ENCODE measurements at places on chromosomes 16 and 17.
A peak's percentile ranks its signal among the peaks of the same experiment; 100 is the strongest.

- no peak for DNase-seq
These were observed 1.1 kb downstream of the METTL16 start for GRCh38 chr17:2510559-2510958.

- no peak for DNase-seq
These were observed 135.6 kb upstream of the N4BP1 start for GRCh38 chr16:48745541-48745940.

GRCh38 chr17:78607038-78607437, 29.8 kb upstream of the DNAH17 start:
- no peak for DNase-seq

DNA sequence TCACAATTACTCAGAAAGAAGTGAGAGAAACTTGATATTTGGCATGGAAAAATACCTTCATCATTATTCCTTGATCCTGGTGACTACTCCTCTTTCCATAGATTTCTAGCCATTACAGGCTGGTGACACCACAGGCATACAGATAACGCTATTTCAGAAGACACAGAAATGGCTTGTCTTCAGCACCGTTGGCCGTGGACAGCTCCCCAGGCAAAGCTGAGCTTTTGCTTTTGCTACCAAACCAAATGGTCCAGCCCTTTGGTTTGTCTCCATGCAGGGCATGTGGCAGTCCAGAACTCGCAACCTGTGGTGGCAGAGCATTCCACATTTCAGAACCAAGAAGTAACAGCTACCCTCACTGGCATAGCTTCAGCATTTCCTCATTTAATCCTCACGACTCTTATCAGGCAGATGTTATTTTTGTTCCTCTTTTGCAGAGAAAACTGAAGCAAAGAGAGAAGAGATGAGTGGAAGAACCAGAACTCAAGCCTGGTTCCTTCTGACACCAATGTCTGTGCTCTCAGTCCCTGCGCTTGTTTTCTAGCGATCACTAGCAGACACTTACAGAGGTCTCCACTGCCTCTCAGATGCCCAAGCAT, 55.5 kb downstream of the HS3ST4 start:
- DNase-seq, result no peak

GRCh38 chr16:55406651-55407050, 72.3 kb upstream of the MMP2 start:
- DNase-seq, result no peak

GRCh38 chr16:75112734-75113491, 3.7 kb downstream of the LDHD start:
- no peak for DNase-seq

DNA sequence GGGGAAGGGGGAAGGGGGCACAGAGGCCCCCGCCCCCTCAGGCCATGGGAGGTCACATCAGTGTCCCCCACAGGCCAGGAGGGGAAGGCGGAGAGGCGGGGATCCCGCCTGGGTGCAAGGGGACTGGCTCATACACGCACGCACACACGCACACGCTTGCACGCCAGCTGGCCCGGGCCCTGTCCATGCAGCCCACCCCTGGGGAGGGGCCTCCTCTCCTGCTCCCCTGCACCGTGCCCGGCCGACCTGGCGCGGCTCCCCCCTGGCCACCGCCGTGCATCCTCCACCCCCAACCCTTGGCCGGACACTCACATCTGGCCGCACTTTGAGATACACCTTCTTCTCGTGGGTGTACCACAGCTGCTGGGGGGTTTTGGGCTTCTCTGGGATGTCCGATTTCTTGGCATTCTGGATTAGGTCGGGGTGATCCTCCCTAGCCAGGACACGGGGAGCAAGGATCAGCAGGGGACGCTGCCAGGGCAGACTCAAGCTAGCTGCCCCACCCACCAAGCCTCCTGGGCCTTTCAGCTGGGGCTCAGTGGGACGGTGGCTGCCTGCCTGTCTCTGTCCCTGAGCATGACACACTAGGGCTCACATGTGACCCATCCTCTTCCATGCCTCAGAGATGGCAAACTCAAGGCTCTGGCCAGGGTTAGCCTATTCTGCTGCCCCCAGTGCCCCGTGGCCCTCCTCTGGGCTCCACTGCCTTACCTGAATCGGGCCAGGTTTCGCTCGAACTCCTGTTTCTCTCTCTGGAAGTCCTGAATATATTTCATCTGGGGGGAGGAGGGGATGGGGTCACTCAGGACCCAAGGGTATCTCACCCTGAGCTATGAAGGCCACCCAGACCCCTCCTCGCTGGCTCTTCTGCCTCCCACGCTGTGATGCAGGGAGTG, 6.7 kb downstream of the UBTF start:
- no peak for DNase-seq

DNA sequence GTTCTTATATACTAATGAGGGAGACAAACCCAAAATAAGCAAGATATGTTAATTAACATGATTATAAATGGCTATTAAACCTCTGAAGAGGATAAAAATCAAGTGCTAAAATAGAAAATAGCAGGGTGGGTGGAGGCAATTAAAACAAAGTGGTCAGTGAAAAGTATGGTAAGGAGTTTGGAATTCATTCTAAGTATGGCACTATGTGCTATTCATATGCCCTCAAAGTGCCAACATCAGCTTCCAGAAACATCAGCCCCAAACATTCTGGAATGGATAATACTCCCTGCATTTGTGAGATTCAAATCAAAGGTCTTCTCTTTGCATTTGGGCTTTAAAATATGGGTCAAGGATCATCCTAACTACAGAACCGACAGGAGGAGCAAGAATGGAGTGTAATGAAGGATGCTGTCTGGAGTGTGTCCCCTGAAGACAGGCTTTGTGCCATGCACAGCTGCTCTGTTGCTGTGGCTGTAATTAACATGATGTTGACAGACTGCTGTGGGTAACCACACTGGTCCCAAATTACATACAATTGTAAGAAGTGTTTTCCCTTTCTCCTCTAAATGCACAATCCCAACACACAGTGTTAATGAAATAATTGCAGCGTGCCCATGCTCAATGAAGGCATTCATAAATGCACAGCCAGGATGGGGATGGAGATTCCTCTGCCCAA, 93.1 kb downstream of the VAT1L start:
- DNase-seq, result no peak

- DNase-seq, result no peak
These were observed 17.0 kb upstream of the CDH15 start for GRCh38 chr16:89154390-89155183.

DNA sequence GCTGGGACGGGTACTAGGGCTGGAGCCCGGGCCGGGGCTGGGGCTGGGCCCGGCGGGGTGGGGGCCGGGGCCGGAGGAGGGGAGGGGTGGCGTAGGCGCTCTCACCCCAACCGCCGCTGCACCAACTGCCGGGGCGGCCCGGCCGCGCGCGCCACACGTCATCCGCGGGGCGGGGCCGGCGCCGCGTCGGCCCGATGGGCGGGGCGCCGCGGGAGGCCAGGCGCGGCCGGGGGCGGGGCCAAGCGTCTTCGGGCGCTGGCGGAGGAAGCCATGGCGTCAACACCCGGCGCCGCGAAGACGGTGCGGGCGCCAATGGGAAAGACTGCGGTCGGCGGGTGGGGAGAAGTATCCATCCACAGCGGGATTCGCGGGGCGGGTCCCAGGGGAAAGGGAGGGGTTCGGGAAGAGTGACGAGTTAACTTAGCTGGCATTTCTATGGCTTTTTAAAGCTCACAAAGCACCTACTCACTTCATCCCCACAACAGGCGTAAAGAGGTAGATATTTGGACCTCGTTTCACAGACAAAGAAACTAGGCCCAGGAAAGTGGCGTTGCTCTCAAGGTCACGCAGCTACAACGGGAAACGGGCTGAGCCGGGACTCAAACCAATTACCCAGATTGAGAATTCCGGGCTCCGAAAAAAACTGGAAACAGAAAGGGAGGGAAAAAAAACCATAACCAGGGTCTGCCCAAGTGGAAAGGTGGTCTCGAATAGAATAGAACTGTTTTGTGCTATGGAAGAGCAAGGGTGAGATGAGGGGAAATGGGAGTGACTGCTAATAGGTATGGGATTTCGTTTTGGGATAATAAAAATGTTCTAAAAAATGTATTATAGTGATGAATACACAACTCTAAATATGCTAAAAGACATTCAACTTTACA, at the start of gene SPAG9:
Gene SPAG9, minus strand, starts transcription at position 130 of the 881 bp plus-strand sequence. CDS start 212 bp downstream, outside the sequence.
- peak; percentile 95 for DNase-seq
